ENCODE measurements at places on chromosomes 6 and 20. TPM values are rescaled to one million over a fixed set of nuclear protein-coding genes. Genes with fewer than 3 reads are reported as not detected.

GRCh38 chr6:34027445-34027936 lies 118.4 kb downstream of the GRM4 start:
- DNase-seq: peak; percentile 65

- DNase-seq: no peak
Observed at GRCh38 chr6:163182696-163183095, 231.8 kb upstream of the QKI start.

- peak; percentile 51 for DNase-seq
Observed at GRCh38 chr20:53413186-53413631, 180.4 kb downstream of the ZNF217 start.

GRCh38 chr6:56173228-56173627 lies 74.2 kb downstream of the COL21A1 start:
- no peak for DNase-seq

GRCh38 chr20:37345339-37346235 lies at the start of gene SRC:
Gene SRC (plus strand): TSS chr20:37346140. CDS start chr20:37384154, 38,014 bp downstream.
- DNase-seq: peak; percentile 10

DNA sequence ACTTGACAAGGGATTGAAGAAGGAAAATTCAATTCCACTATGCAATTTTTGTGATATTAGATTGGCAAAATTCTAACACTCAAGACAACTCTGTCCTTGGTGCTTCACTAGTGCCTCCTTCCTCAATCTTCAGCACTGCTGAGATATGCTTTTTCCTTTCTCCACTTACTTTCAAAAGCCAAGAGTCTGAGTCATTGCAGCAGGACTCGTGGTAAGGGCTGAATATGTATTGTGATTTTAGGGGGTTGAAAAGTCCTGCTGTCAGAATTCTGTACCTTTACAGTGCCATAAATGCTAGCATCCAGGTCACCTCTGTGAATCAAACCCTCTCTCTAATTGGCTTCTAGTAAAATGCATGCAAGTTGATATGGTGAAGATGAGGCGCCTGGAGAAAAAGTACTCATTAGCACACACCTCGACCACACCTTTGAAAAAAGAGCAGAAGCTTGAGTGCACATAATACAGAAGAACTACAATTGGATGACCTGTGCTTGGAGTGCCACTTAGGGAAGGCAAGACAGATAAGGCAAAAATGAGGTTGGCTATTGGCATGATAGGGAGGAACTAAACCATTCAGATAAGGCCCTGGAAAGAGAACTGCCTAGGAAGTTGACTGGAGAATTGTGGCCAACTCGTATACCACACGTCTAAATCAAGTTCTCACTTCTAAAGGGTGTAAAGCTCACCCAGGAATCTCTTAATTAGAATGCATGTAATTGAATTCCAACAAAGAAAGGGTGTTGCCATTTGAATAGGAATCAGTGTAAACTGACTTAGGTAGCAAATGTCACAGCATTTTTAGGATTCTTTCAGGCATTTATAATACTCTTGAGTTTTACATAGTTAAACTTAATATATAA lies 43.6 kb upstream of the FAM83B start:
- DNase-seq: no peak

DNA sequence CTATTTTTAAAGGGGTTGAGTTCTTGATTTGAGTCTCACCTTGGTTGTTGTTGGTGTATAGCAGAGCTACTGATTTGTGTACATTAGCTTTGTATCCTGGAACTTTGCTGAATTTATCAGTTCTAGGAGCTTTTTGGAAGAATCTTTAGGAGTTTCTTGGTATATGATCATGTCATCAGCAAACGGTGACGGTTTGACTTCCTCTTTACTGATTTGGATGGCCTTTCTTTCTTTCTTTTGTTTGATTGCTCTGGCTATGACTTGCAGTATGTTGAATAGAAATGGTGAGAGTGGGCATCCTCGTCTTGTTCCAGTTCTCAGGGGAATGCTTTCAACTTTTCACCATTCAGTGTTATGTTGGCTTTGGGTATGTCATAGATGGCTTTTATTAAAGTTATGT lies 64.0 kb downstream of the CDYL start:
- DNase-seq: no peak

DNA sequence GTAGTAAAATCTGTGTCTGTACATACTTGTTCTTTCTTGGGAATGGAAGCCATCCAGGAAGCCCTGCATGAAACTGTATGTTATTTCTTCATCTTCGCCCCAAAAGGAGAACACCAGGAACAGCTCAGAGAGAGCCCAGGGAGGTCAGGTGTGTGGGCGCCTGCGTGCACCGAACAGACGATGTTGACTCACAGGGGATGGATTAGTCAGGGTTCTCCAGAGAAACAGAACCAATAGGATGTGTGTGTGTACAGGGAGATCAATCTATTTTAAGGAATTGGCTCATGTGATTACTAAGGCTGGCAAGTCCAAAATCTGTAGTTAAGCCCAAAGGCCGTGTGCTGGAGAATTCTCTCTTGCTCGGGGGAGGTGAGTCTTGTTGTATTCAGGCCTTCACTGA lies 45.7 kb downstream of the RNASET2 start:
- no peak for DNase-seq

GRCh38 chr6:151002057-151002450 lies 136.6 kb downstream of the MTHFD1L start:
- DNase-seq: no peak

DNA sequence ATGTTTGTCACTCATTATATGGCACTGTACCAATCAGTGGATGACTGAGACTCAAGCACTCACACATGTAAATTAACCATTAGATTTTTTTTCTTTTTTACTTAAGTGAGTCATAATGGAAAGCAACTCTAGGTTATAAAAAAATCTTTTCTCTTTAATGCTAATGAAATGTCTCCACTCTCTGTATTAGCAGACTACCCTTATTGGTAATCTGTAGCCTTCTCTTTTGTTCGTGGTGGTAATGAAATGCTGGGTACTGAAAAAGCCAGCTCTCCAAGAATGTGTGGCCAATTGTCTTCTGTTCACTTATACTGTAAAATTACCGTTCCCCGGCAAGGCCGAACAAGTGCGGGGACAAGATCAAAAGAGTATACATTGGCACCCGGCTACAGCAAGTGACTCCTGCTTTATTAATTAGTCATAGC lies 69.0 kb downstream of the AFG1L start:
- DNase-seq: no peak

- DNase-seq: no peak
Observed at GRCh38 chr6:122322824-122323223, 76.6 kb upstream of the HSF2 start.

GRCh38 chr6:158910484-158911440 lies 89.2 kb downstream of the RSPH3 start:
- DNase-seq: no peak

DNA sequence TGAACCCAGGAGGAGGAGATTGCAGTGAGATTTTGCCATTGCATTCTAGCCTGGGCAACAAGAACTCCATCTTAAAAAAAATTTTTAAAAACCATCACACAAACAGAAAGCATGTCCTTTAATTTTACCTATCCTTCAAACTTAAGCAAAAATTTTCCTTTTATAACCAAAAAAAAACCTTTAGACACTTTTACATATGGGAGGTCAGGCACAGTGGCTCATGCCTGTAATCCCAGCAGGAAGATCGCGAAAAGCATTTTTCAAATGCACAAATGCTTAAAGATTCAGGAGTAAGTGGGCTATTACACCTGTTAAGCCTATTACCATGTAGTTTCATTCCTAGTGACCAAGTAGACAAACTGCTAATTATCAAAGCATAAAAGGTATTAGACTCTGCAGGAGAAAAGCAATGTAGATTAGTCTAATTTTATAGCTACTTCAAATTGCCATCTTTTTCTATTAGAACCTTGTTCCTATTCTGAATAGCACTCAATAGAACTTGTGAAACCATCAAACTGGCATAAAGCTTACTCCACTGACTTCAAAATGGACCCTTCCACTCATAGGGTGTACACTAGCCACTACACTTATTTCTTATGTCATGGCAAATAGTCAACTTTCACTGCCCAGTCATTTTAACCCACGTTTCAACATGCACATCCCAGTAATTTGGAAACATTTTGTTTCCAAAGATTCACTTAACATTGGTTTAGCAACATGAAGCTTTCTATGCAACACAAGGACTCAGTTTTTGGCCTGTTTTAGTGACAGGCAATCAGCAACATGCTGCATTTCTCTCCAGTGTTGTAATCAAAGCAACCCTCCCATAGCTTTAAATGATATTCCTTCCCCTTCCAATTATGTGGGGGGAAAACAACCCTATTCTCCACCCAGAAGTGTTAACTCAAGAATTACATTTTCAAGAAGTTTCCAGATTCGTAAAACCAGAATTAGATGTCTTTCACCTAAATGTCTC lies 4.0 kb downstream of the EEF1A1 start:
- DNase-seq: no peak

DNA sequence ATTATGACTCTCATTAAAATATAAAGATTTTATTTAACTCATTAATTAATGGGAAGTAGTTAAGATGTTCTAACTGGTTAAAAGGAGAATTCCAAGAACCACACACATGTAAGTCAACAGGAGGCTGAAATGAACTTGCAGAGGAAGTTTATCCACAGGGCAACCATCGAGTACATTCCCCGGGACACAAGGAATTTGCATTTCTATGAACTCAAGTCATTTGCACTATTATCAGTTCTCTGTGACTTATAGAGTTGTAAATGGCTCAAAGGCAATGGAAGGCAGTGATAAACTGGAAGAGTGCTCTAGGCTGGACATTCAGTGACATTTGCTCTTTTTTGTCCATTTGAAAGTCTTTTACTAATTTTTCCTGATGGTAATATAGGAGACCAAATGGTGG lies 97.4 kb downstream of the SNX5 start:
- DNase-seq: no peak

- no peak for DNase-seq
Observed at GRCh38 chr6:35477551-35478179, 9.5 kb downstream of the RPL10A start.

- no peak for DNase-seq
Observed at GRCh38 chr6:6592826-6593475, 4.4 kb downstream of the LY86 start.

DNA sequence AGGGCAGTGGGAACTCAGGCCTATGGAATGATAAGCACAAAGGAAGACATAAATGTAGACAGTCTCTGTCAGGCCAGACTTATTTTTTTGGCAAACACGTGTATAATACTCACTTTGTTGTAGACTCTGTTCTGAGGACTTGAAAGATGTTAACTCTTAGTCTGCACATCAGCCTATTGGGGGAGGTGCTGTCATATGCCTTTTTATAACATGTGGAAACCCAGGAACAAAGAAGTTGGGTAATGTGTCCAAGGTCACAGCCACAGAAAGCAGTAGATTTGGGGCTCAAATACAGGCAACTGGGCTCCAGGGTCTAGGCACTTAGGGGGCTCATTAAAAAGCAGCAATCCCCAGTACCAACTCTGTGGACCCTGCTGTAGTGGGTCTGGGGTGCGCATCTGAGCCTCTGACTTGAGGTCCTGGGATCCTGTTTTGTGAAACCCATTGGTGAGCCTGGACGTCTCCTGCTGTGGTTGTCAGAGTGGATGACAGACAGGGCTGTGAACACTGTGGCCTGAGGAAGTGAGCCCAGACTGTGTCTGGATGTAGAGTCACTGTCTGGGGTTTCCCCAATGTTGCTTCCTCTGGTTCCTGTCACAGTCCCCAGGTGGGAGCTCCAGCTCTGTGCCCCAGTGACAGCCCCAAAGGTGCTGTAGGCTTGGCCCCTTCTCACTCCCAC lies 50.0 kb downstream of the CDH26 start:
- DNase-seq: no peak

DNA sequence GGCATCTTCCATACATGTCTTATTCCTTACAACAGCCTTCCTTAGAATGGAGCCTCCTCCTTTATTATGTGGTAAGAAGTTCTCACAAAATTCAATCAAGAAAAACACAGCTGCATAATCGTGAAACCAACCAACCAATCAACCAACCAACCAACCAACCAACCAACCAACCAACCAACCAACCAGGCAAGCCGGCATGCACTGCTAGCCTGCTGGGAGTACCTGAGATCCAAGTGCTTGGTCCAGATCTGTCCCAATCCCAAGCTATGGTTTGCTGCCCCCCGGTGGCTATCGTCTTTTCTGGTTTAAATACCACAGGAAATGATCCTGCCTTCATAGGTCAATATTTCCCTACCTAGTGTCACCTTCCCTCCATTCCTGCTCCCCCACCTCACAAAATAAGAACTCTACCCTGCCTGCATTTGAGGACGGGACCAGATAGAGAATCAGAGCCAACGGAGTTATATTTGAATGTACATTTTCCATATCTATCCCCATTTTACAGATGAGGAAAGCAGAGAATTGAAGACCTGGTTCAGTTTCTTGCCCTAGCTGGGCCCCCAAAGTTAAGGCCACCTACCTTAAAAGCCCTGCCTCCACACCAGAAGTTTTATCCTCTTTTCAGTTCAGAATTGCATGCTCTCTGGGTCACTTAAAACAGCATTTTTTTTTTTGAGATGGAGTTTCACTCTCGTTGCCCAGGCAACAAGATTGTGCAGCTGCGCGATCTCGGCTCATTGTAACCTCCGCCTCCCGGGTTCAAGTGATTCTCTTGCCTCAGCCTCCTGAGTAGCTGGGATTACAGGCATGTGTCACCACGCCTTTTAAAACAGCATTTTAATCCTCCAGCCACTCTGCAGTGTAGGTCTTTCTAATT lies 27.1 kb downstream of the RAB44 start:
- no peak for DNase-seq

DNA sequence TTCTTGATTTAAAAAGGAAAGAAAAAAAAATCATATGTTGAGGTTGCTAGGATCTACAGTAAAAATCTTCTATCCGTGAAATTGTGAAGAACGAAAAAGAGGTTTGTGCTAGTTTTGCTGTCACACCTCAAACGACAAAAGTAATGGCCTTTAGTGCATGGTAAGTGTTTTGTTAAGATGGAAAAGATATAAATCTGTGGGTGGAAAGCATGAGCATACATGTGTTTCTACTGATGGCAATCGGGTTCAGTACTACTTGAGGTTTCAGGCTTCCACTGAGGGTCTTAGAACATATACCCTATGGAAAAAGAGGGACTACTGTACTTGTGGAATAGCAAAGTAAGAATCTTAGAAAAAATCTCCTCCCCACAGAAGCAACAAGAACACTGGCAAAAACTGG lies 58.0 kb downstream of the AHI1 start:
- DNase-seq: no peak

DNA sequence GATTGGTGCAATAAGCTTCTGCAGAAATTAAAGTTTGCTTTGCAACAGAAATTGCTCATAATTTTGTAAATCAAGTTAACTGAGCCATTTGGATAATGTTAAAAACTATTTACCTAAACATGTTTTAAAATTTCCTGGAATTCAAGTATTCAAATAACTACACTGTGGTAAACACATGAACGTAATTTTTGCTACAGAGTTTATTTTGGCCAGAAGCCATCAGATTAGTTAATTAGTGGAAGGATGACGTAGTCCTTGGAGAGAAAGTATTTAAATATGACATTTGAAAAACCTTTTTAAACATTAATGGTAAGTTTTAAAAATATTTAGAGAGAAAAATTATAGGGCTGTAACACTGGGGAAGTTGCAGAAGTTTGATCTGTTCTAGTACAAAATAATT lies 121.2 kb upstream of the UST start:
- DNase-seq: no peak

- DNase-seq: no peak
Observed at GRCh38 chr6:109429496-109429895, 10.9 kb downstream of the PPIL6 start.

CDK5RAP1 gene
- polyA plus RNA-seq: 33.9 TPM

FOXF2 gene
- not detected for polyA plus RNA-seq

TAAR8 gene
- not detected for polyA plus RNA-seq

C6orf132 gene
- polyA plus RNA-seq: not detected

IMPG1 gene
- polyA plus RNA-seq: not detected

TBX18 gene
- not detected for polyA plus RNA-seq

ABHD16B gene
- 0.29 TPM for polyA plus RNA-seq

C6orf120 gene
- polyA plus RNA-seq: 8.1 TPM

OR2J3 gene
- polyA plus RNA-seq: not detected

STX7 gene
- 6.5 TPM for polyA plus RNA-seq

TSPO2 gene
- not detected for polyA plus RNA-seq
